ENCODE measurements at places on chromosomes 2 and 18.

GRCh38 chr2:205771031-205771430, 88.7 kb downstream of the NRP2 start:
- no peak for DNase-seq

DNA sequence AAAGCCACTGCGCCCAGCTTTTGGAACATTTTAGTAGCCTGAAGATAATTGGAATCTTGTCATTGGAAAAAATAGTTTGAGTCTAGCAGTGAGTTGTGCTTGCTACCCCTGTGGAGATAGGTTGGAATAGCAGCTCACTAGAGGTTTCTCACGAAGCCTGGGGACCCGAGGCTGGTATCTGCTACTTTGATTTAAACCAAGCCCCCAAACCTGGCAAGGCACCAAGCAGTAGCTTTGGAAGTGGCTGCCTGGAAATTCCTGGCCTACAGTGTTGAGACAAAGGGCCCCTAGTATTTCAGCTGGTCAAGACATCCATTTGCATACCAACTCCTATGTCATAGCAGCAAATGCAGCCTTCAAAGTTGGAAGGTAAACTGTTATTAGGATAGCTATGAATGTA, 42.1 kb downstream of the NOP58 start:
- no peak for DNase-seq

DNA sequence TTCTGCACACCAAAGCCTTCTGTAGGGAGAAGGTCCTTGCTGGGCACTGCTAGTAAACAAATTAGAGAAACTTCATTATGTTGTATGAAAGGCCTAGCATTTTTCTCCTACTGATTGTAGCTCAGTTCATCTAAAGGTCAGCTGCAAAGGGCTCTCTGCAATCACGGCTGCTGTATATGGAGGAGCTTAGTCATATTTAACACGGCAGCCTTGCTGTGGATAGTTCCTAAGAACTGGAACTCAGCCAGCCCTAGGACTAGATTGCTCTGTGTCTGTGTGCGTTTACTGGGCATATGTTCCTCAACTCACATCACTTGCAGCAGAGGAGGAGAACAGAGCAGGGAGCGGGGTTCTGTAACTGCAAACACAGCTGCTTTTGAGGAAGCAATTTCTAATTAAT, 1103.9 kb upstream of the KLHL29 start:
- no peak for DNase-seq

GRCh38 chr2:184444623-184445223, 153.6 kb upstream of the ZNF804A start:
- DNase-seq, result no peak

DNA sequence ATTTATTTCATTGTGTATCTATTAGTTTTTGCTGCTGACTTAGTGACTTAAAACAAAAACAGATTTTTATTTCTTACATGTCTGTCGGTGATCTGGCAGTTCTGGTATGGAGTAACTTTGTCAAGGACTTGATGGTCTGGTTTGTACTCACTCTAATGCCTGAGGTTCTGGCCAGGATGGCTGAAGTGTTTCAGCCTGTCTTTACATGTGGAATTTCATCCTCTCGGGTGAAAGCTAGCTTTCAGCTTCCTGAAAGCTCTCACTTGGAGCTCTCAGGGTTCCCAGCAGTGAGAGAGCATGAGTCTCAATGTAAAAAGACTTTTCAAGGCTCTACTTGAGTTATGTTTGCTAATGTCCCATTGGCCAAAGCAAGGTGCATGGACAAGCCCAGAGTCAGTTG, 216.4 kb downstream of the NR4A2 start:
- DNase-seq, result no peak

GRCh38 chr18:58140387-58141325, 96.6 kb downstream of the NEDD4L start:
- no peak for DNase-seq

DNA sequence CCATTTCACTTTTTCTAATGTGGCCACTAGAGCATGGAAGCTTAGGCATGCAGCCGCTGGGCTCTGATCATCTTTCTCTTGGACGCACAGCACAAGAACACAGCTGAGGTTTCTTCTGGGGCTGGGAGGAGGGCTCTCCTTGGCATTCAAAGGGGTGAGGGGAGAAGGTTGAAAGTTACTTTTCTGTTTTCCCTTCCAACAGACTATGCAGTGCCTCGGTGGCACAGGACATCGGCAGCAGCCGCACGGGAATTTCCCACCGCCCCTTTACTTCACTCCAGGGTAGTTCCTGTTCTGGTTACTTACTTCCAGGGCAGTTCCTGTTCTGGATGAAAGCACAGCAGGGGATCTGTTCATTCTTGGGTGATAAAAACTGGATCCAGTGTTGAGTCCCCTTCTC, 18.9 kb upstream of the MAL start:
- no peak for DNase-seq

- DNase-seq, result no peak
Observed at GRCh38 chr2:63950414-63950813, 68.8 kb downstream of the VPS54 start.

- no peak for DNase-seq
Observed at GRCh38 chr2:233051241-233052149, 8.6 kb upstream of the INPP5D start.

DNA sequence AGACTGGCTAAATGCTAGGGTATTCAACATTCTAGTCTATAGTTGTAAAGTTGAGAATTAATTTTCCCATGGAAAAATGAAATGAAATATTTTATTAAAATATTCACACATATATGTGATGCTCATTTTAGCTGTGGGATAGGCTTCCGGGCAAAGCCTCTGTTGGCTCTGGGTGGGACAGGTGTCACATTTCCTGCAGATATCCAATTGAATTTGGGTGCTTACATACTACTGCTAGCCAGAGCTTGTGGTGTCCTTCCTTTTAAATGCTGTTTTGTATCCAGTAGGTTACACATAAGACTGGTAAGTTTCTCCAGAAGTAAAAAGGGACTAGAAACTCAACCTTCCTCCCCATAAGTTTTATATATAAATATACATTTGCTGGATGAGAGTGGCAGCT, 73.8 kb downstream of the RPRM start:
- DNase-seq, result no peak

DNA sequence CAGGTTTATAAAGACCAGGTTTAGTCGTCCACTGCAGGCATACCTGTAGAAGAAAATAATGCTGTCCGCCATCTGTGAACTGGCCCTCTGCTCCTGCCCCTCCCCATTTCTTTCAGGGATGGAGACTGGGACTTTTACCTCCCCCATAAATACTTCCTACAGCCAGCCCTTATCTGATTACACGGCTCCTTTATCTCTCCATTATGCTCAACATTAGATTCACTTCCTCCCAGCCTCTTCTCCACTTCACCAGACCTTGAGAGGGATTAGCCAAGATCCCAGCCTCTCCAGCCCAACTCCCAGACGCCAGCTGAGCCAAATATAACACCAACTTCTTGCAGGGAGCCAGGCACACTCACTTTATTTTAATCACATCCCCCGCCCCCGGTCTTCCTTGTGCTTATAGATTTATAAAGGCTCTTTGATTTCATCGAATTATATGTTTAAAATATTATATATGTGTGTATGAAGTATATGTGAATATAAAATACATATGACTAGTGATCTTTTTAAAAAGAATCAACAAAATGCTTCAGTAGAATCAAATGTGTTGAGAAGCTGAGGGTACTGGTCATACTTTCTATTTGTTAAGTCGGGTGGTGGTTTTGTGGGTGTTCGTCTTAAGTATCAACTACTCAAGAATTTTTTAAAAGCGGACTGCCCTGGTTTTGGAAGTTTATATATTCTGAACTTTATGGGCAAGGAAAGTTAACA, 81.0 kb downstream of the SPRED2 start:
- no peak for DNase-seq

DNA sequence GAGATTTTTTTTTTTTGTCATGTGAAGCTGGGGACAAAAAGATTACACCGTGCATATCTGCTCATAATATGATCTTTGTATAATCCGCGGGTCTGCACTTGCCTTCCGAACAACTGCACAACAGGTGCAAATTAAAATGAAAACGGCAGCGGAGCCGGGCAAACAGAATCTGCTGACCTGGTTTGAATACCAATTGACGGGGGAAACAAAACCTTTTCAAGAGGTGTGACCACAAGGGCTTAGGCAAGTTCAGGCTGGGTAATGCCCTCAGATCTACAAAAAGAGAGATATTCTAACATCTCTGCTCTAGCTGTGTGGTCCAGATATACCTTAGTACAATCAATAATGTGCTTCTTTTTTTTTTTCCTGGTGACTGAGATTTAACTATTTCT, 88.5 kb downstream of the ZEB2 start:
- no peak for DNase-seq

DNA sequence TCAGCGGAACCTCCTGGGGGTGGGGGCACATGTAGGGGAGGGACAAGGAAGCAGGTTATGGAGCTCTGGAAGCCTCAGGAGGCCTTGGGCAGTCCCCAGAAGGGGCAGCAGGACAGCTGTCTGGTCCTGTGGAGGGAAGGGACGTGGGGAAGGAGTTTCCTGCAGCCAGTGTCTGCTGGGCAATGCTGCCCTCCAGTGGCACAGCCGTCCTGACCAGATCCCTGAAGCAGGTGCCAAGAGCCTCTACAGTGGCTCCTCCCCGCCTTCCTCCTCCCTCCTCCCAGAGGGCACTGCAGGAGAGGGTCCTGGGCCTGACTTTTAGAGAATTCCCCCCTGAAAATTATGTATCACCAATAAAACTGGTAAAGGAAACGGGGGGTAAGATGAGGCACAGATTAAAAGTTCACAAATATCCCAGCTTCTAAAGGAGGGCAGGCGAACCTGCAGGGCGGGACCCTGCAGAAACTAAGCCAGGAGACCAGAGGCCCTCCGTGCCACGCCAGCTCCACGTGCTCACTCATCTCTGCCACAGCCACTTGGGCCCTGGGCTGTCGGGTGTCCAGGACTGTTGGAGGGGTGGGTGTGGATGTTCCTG, 258.5 kb downstream of the TWIST2 start:
- no peak for DNase-seq

DNA sequence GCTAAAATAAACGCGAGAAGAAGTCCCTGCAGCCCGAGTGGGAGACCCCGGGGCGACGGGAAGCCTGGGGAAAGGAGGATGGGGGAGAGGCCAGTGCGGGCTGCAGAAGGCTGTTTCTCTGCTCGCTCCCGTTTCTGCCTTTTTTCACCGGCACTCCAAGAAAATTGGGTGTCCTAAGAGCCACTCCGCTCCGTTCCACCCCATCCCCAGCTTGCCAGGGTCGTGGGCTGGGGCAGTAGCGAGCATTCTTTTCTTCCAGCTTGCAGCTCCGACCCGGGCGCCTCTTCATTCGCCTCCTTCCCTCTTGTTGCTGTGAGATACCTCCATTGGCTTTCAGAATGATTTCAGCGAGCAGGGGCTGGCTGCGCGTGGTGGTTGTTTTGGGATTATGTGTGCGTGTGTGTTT, 1.1 kb downstream of the HOXD3 start:
- no peak for DNase-seq

GRCh38 chr18:79600141-79600540, 79.5 kb upstream of the CTDP1 start:
- no peak for DNase-seq

GRCh38 chr2:152221839-152222238, 46.3 kb upstream of the STAM2 start:
- DNase-seq, result no peak

GRCh38 chr2:221605751-221606240, 33.7 kb upstream of the EPHA4 start:
- no peak for DNase-seq

- no peak for DNase-seq
Observed at GRCh38 chr2:60533101-60534051, 20.1 kb downstream of the BCL11A start.

DNA sequence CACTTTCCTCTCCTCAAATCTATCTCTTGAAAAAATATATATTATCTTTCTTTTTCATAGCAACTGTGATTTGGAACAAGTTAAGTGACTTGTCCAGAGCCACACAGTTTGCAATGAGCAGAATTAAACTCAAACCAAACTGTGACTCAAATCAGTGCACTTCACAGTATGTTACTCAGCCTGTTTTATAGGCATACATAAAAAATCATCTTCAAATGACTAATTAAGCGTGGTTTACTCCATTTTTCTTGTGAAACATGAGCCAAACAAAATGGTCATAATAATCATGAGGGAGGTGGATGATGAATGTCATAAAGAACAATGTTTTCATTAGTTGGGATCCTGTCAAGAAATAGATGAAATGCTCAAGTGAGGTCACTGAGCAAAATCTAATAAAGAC, 6.1 kb upstream of the CCDC178 start:
- no peak for DNase-seq

GRCh38 chr18:49898421-49898820, 85.1 kb upstream of the ACAA2 start:
- DNase-seq, result peak; percentile 55

GRCh38 chr2:119489232-119489952, 34.9 kb downstream of the SCTR start:
- DNase-seq, result no peak

GRCh38 chr2:135984199-135985017, 1.0 kb downstream of the DARS1 start:
- no peak for DNase-seq

GRCh38 chr2:151230627-151231140, 31.0 kb downstream of the RBM43 start:
- no peak for DNase-seq

- DNase-seq, result no peak
Observed at GRCh38 chr2:163852616-163853015, 116.8 kb upstream of the FIGN start.

- no peak for DNase-seq
Observed at GRCh38 chr2:55732854-55733253, 39.2 kb upstream of the PNPT1 start.

DNA sequence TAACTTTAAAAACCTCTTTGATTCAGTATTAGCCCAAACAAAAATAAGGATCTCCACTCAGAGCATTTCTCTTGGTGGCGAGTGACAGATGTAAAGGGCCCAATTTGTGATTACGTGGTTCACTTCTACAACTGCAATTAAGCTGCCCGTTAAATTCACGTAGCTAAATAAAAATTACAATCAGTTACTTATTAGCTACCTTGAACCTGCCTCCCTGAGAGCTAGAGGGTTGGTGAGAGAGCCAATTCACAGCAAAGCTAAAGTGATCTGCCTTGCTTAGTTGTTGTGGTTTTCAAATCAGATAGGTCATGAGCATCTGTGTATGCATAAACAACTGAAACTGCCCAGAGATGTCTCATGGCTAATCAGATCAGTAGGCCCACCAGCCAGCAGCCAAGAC, 156.7 kb downstream of the RNF152 start:
- no peak for DNase-seq

- no peak for DNase-seq
Observed at GRCh38 chr18:48811401-48811800, 139.4 kb downstream of the SMAD7 start.

DNA sequence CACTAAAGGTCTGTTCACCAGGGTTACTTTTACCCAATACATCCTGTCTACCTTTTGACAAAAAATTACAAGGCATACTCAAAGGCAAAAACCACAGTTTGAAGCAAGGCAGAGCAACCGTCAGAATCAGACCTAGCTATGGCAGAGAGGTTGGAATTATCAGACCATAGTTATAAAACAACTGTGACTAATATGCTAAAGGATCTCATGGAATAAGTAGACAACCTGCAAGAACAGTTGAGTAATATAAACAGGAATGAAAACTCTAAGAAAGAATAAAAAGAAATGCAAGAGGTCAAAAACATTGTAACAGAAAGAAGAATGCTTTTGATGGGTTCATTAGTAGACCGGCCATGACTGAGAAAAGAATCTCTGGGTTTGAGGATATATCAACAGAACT, 318.8 kb upstream of the KCNH7 start:
- DNase-seq, result no peak

GRCh38 chr2:98245491-98245890, 100.8 kb upstream of the CNGA3 start:
- DNase-seq, result no peak

GRCh38 chr18:2847317-2848246, 776 bp downstream of the EMILIN2 start:
- DNase-seq, result peak; percentile 26
